ENCODE measurements at places on chromosomes 13 and 19.

GRCh38 chr13:23380534-23380933, 53.0 kb downstream of the SACS start:
- DNase-seq = no peak

GRCh38 chr13:39417643-39418042, 185.3 kb downstream of the LHFPL6 start:
- DNase-seq = no peak

- no peak for DNase-seq
These were observed 3.1 kb downstream of the C19orf25 start for GRCh38 chr19:1475751-1476437.

DNA sequence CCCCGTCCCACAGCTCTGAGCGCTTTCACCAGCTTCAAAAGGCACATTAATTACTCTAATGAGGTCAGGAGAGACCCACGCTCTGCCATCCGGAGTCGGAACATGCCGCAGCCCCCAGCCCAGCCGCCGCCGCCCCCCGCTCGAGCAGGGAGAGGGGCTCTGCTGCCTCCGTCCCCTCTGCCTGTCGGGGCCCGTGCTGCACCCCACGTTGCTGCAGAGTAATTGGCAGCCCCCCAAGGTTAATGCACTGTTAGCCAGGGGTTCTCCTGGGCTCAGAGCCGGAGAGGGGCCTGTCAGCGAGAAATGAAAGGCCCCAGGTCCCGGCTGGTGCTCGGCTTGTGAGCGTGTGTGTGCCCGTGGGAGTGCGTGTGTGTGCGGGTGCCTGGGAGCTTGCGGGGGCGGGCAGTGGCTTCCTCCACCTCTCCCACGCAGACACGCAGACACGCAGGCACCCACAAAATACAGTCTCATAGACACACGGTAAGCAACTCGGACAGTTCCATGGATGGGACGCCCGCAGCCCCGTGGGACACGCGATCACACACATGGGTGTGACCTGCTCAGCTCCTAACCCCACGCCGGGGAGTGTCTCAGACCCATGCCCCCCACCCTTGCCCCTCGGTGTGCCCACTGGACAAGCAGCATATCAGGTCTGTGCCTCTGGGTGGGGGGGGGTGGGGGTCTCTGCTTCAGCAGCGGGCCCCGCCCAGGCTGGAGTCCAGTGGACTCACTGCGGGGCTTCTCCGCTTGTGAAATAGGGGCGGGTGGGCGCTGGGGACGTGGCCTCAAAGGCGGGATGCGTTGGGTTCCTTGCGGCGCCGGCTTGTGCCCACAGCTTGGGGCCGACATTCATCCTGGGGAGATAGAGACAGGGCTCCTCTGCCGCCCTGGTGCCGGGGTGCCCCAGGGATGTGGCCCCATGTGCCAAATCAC, 4.8 kb upstream of the EFNA2 start:
- DNase-seq = no peak
